Eye (tissue), 1 donor: ENCODE measurements at places on chromosomes 13 and 19.
A peak's percentile ranks its signal among the peaks of the same experiment; 100 is the strongest.

GRCh38 chr13:49908637-49909036 is 27.5 kb downstream of the SPRYD7 start:
- DNase-seq, result no peak

DNA sequence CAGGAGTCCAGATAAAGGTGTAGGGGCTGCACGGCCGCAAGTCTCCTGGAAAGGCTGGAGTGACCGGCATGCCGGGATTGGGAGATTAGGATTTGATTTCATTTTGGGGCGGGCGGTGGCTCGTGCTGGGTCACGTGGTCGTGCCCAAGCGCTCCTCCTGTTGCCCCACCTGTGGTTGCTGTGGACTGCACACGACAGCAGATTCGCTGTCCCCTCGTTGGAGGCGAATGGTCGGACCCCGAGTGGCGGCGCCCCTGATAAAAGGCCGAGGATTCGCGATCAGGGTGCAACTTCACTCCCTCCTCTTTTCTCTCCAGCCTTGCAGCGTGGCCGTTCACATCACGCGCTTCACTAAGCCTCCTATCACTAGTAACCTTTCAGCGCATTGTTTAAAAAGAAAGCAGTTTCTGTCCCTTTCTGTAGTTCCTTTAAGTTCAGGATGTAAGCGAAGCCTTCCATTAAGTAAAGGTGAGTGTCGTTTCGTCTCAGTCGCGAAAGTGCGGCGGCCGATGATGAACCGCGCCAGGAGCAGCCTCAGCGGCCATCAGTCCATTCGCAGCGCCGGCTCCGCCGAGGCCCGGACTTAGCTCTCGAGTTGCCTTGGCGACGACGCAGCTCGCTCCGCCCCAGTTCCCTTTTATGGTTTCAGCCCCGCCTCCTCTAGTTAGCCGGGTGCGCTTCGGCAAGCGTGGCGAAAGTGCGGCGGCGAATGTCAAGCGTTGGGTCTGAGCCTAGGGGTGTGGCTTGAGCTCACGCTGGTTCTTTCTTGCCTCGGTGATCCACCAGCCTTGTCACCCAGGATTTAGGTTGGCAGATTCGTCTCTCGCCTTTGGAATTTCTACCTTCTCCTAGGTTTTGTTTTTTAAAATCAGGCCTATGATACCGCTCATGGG is 1.7 kb upstream of the PPP1R37 start:
- peak; percentile 100 for DNase-seq

GRCh38 chr19:44847144-44848035 is 1.3 kb downstream of the NECTIN2 start:
- peak; percentile 81 for DNase-seq

- no peak for DNase-seq
These were observed 911.3 kb upstream of the GPC6 start for GRCh38 chr13:92315265-92315664.

DNA sequence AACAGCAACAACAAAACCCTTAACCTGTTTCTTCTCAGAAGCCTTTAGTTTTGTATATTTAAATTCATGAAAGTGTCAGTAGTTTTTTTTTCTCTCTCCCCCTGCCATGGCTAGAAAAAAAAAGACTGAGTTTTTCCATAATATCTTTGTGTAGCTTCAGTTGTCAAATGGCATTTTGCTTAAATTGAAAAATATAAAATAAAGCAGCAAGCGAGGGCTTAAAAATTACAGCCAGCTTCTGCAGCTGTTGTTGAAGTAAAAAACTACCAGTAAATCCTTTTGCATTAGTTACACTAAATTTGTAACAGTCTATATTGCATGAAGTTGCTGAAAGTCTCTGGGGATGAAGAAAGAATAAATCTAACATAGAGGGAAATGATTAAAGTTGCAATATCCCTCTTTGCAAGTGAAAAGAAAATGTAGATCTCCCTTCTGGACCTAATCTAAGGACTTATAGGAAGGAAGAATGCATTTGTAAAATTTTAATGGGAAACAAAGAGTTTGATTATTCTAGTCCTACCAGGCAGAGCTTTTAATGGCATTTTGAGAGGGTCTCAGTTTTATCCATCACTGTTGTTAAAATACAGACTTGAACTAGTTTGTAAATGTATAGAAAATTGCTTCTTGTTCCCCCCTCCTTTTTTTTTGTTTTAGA is 215.7 kb downstream of the ATP8A2 start:
- no peak for DNase-seq

GRCh38 chr19:43639519-43640423 is at the start of gene CADM4:
TSS of gene CADM4 (minus strand) at chr19:43639850. CDS start at chr19:43639790, 60 bp downstream.
- DNase-seq, result peak; percentile 65

DNA sequence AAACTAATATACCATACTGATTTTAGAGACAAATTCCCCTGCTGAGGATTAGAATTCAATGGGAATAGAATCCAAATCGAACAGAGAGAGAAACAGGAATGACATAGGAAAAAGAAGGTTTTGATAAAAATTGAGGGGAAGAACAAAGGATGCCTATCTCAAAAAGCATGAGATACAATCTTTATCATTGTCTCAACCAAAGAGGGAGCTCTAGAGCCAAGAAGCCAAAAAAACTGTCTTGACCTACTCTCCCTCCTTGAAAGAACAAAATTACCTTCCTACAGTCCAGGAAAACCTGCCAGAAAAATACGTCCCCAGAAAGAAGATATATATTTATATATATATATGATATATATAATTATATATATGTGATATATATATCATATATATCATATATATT is 39.2 kb upstream of the MIR17HG start:
- DNase-seq, result no peak

- no peak for DNase-seq
These were observed 47.7 kb downstream of the MCF2L start for GRCh38 chr13:113016526-113017295.

GRCh38 chr13:113125506-113126264 is 3.1 kb downstream of the F10 start:
- DNase-seq, result no peak

DNA sequence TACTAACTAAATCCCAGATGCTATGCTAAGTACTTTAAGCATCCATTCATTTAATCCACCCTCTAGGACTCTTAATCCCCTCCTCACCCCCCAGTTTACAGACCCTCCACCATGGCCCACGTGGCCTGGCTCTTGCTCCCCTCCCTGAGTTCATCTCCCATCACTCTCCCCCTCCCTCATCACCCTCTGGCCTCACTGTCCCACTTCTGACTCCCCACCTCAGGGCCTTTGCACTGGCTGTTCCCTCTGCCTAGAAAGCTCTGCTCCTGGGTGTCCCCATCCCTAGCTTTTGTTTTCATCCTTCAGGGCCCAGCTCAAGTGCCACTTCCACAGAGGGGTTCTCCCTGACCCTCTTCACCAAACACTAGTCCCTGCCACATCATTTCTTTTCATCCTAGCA is 4.2 kb downstream of the B9D2 start:
- no peak for DNase-seq

DNA sequence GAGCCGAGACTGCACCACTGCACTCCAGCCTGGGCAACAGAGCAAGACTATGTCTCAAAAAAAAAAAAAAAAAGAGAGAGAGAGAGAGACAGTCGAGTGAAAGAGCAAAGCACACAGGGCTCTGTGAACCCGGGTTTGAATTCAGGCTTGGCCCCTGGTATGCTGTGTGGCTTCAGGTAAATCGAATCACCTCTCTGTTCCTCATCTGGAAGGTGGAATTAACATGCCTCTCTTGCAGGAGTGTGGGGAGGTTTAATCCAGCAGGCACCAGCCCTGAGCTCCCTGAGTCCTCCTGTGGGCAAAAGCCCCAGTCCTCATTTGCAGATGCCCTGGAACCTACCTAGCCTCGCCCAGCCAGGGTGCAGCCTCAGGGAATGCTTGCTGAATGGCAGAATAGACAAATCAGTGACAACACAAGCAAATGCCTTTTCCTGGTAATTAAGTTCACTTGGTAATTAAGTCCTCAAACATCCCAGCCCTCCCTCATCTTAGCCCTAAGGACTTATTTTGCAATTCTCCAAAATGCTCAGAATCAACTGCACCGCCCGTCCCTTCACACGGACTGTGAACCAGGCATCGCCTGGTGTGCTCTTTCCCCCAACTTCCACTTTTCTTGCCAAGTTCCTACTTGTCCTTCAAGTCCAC is 4.6 kb upstream of the ZNRF4 start:
- DNase-seq, result no peak

- DNase-seq, result no peak
These were observed 329.8 kb upstream of the MIR17HG start for GRCh38 chr13:91017669-91018053.

GRCh38 chr13:103187721-103188156 is 121.5 kb upstream of the SLC10A2 start:
- DNase-seq, result peak; percentile 79

DNA sequence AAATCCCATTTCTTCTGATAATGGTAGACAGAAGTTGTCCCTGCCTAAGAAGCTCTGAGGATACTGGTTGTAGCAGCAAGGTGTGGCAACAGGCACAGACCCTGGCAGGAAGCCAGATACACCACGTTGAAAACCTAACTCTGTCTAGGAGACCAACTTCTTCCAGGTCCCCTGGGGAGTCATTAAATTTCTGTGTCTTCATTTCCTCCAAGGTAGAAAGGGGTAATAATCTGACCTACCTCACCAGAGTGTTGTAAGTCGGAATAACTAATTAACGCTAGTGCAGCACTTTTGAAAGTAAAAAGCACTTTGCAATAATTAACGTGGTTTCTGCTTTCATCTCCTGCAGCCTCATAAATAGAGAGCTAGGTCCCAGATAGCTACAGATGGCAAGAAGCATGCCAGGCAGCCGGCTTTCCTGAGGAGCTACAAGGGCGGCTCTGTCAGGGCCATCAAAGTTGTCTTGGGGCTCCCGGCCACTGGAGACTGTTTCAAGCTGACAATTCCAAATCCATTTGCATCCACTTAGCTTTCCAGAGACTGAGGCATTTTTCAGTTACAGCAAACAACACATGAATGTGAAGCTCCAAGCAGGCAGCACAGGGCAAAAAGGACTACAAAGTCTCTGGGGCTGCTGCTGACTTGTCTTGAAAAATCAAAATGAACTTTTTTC is 176.2 kb downstream of the FOXO1 start:
- DNase-seq, result no peak

GRCh38 chr13:92743992-92744391 is 482.6 kb upstream of the GPC6 start:
- no peak for DNase-seq

DNA sequence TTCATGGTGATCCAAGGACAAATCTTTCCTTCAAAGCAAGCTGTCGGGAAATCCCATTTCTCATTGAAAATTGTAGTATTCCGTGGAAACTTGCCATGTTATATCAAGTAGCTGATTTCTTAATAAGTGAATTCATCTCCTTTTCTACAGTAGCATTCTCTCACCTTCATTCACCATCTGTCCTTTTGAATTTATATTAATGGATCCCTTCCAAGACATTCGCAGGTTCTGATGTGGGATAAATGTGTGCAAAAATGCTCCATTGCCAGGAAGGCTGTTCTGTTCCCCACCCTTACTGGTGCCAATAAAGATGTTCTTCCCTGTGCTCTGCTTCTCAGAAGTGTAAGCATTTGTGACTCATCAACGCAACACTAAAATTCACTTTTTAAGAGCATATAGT is 36.2 kb downstream of the AMER2 start:
- no peak for DNase-seq

GRCh38 chr19:40433391-40434216 is 7.8 kb upstream of the SERTAD1 start:
- peak; percentile 96 for DNase-seq

GRCh38 chr13:98451676-98452470 is 125.0 kb downstream of the STK24 start:
- DNase-seq, result peak; percentile 59

- no peak for DNase-seq
These were observed 25.3 kb downstream of the NAXD start for GRCh38 chr13:110640591-110641029.

GRCh38 chr13:105202354-105202753 is 1333.1 kb downstream of the EFNB2 start:
- peak; percentile 31 for DNase-seq

GRCh38 chr19:40365010-40365409 is 16.5 kb downstream of the PLD3 start:
- DNase-seq, result no peak

- DNase-seq, result no peak
These were observed 253.3 kb upstream of the TSHZ3 start for GRCh38 chr19:31602548-31602947.

DNA sequence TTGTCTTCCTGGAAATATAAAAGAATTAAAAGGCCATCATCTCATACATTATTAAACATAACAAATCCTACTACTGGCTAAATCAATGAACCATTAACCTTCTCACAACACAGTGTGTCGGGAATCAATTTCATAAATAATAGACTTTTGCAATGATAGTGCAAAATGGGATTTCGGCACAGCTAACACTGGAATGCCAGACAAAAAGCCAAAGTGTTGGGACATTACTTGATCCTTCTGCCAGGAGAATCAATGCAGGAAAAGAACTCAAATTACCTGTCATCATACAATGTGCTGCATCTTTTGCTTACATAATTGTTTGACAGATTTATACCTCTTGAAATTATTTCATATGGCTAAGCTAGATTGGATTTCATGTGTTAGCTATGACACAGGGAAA is 334.3 kb downstream of the MTUS2 start:
- DNase-seq, result no peak

- no peak for DNase-seq
These were observed 17.0 kb upstream of the DOCK9 start for GRCh38 chr13:98994896-98995295.

DNA sequence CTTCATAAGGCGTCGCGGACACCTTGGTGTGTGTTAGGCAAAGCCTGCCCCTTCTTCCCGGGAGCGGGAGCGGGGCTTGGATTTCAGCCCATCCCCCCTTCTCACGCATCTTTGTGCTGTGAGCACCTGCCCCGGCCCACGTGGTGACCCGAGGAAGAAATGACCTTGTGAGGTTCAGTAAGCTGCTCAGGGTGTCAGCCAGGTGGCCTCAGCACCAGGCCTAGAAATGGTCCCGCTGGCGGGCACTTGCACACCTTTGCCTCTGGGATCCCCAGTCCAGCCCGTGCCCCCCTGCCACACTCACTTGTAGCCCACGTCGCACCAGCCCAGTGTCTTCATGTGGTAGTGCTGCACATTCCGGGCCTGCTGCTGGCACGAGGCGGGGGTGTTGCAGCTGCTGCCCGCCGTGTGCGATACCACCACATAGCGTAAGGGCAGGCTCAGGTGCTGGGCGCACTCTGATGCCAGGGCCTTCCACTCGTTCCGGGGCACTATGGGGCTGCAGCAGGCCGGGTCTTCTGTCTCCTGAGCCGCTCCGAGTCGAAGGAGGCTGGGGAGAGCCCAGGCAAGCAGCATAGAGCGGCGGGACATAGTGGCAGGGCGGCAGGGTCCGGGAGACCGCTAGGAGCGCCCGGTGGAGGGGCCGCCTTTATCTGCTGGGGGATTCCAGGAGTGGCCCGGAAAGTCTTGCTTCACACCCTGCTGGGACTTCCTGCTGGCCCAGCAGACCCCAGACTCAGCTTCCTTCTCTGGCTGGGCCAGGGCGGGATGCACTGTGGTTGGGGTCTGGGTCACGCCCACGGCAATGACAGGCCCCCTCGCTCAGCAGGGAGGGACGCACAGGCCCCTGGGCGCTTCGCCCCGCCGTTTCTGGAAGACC is at the start of gene PGLYRP1:
TSS of gene PGLYRP1 (minus strand) at position 623 of the 880 bp plus-strand sequence. CDS start at position 591, 32 bp downstream.
- DNase-seq, result no peak
